ENCODE measurements at places on chromosomes 3 and 15.

GRCh38 chr3:111636366-111636885 lies 41.3 kb upstream of the ZBED2 start:
- DNase-seq: no peak

GRCh38 chr3:58079773-58080172 lies 71.6 kb downstream of the FLNB start:
- DNase-seq: no peak

- no peak for DNase-seq
Measured at GRCh38 chr15:101184830-101185229, 67.0 kb downstream of the CHSY1 start.

- no peak for DNase-seq
Measured at GRCh38 chr3:154015307-154015706, 105.9 kb upstream of the ARHGEF26 start.

GRCh38 chr15:42203891-42204290 lies 4.2 kb downstream of the VPS39 start:
- no peak for DNase-seq

DNA sequence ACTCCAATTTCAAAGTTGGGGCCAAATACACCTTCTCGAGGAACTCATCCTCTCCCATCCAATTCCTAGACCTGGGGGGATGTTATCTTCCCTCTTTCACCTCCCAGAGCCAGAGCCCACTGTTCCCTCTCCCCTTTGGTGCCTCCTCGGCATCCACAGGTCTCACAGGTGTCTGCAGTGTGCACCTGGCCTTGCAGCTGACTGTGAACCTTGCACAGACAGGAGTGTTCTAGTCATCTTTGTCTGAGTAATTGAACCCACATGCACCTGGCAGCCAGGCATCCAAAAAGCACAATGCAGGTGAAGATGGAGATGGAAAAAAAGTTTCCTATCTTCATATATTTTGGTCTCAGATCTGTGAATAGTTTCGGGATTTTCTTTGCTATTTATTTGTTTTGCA lies 30.8 kb downstream of the PCOLCE2 start:
- no peak for DNase-seq

GRCh38 chr15:73035221-73035620 lies 17.0 kb upstream of the NEO1 start:
- DNase-seq: no peak

- no peak for DNase-seq
Measured at GRCh38 chr15:65211482-65211982, 259 bp upstream of the CILP start.

GRCh38 chr3:122697952-122698620 lies 17.4 kb downstream of the PARP14 start:
- DNase-seq: no peak

DNA sequence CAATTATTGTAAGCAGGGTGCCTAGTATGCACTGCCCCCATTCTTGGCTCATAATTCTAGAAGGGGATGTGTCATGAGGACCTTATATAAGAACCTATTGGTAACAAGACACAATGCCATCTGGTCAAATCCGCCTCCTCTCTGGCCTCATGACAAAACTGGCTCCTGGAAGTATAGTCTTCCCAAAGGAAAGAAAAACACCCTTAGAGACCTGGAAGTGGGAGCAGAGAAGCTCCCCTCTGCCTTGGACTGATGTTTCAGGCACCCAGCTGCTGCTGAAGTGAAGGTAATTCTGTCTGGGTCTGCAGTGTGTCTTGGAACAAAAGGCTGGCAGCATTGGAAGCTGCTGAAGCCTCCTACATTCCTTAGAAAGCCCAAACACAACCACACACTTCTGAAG lies 107.2 kb upstream of the CLSTN2 start:
- no peak for DNase-seq

GRCh38 chr3:30007668-30008067 lies 598.7 kb upstream of the TGFBR2 start:
- DNase-seq: no peak

GRCh38 chr3:128855569-128855968 lies 23.9 kb upstream of the ACAD9 start:
- no peak for DNase-seq

GRCh38 chr3:187025656-187026316 lies 95.5 kb downstream of the ST6GAL1 start:
- DNase-seq: peak; percentile 32

DNA sequence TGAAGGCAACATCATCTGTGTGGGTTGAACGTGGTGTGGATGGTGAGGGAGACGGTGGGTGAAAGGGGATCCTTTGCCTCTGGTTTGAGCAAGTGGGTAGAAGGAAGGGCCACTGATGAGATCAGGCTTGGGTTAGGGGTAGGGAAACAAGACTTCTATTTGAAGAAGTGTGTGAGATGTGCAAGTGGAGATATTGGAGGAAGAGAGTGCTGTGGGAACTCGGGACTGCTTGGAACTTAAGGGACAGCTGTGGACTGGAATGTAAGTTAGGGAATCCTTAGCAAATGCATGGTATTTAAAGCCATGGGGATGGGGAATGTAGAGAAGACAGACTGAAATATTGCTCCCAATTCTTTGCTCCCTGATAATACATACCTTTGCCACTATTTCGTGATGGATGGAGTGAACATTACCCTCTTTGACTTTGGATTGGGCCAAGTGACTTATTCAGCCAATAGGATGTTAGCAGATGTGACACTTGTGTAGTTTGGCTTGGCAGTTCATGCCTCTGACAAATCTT lies 30.2 kb upstream of the AMOTL2 start:
- no peak for DNase-seq

DNA sequence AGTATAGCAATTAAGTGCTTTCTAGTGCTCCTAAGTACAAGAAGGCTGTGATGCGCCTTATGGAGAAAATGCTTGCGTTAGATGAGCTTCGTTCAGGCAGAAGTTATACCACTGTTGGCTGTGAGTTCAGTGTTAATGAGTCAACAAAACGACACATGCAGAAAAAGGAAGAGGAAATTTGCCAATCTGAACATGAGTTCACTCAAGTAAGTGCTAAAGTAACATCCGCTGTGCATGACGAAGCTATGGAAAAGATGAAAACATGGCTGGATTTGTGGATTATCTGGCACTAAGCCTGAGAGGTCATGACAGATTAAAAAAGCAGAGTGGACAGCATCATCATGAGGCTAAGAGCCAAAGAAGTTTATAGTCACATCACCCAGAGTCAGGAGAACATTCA lies 36.9 kb downstream of the SH3BP5 start:
- DNase-seq: no peak

GRCh38 chr3:42019144-42019952 lies 57.4 kb upstream of the ULK4 start:
- no peak for DNase-seq

DNA sequence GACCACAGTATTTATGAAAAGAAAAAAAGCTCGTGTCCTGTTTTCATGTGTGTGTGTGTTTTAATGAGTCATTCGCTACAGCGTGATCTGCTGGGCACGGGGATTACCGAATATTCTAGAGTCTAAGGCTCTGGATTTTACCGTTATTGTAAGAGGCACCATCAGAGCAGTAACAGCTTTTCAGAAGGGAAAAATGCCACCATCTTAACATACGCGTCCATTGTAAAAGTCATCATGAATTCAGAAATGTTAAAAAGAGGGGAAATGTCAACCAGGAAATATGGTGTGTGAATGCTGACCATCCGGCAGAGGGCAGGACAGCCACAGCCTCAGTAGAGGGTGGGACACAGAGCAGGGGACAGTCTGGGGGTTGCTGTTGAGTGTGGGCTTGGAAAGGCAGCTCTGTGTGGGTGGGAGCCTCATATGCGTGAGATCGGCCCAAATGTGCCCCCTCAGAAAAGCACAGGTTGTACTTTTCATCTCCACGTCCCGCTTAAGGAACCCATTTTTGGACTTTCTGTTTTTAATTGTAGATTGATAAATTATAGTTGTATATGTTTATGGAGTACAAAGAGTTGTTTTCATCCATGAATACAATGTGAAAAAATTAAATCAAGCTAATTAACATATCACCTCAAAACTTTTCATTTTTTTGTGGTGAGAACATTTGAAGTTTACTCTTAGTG lies 69.6 kb downstream of the ASB7 start:
- no peak for DNase-seq

GRCh38 chr3:107989661-107990060 lies 101.2 kb downstream of the CD47 start:
- no peak for DNase-seq

- DNase-seq: no peak
Measured at GRCh38 chr3:158333736-158334135, 223.8 kb downstream of the RSRC1 start.

GRCh38 chr3:187750006-187750512 lies 4.8 kb upstream of the BCL6 start:
- no peak for DNase-seq

GRCh38 chr3:121834157-121834670 lies 646 bp downstream of the IQCB1 start:
- DNase-seq: no peak

- no peak for DNase-seq
Measured at GRCh38 chr15:25742776-25743547, 120.2 kb downstream of the ATP10A start.

DNA sequence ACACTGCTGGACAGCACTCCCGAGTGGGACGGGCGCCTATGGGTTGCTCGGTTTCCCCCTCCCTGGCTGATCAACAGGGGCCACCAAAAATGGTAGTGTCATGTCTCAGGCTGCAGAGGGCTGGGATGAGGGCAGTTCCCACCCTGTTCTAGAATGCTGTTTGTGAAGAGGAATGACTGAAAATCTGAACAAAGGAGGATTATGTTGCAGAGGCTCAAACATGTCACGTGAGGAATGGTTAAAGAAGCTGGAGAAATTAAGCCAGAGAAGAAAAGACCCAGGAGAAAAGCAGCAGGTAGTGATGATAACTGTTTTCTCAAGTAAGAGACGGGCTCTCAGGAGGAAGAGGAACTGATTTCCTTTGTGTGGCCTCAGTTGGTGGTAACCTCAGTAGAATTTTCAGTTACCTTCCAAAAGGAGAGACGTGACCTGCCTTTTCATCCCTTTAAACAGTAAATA lies 10.4 kb downstream of the SPG21 start:
- DNase-seq: no peak

GRCh38 chr3:4290272-4290893 lies 12.8 kb upstream of the SETMAR start:
- no peak for DNase-seq

GRCh38 chr3:101779822-101780381 lies 891 bp downstream of the NXPE3 start:
- DNase-seq: no peak

- DNase-seq: no peak
Measured at GRCh38 chr15:74821091-74821789, 5.2 kb upstream of the CPLX3 start.

DNA sequence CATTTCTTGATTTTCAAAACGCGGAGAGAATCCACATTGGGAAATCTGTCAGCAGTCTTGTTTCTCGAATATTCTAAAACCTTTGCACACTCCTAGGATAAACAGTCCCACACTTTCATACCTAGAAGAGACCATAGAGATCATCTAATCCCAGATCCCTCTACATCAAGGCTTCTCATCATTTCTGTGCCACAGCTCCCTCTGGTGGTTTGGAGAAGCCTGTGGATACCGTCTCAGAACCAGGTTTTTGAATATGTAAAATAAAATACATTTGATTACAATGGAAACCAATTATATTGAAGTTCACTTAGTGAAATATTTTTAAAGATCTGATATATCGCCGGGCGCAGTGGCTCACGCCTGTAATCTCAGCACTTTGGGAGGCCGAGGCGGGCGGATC lies 211.9 kb upstream of the GOLGA6L4 start:
- DNase-seq: no peak

- DNase-seq: no peak
Measured at GRCh38 chr15:66682865-66683264, 19.2 kb upstream of the SMAD6 start.

DNA sequence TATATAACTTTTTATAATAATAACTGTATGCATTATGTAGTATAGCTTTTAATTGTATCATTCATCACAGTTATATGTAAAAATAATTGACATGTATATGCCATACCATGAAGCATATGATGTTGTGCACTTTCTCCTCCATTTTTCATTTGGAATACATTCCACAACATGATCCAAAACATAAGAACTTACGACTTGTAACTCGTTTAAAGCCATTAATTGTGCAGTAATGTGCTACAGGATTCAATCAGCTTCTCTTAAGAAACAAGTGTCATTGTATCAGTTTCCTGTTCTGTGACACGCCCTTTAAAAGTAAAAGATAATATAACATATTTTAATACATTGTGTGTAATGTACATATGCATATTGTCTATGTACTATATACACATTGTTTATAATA lies 2.2 kb downstream of the C3orf80 start:
- DNase-seq: no peak

- DNase-seq: no peak
Measured at GRCh38 chr15:83652626-83653204, 1.2 kb upstream of the ADAMTSL3 start.

DNA sequence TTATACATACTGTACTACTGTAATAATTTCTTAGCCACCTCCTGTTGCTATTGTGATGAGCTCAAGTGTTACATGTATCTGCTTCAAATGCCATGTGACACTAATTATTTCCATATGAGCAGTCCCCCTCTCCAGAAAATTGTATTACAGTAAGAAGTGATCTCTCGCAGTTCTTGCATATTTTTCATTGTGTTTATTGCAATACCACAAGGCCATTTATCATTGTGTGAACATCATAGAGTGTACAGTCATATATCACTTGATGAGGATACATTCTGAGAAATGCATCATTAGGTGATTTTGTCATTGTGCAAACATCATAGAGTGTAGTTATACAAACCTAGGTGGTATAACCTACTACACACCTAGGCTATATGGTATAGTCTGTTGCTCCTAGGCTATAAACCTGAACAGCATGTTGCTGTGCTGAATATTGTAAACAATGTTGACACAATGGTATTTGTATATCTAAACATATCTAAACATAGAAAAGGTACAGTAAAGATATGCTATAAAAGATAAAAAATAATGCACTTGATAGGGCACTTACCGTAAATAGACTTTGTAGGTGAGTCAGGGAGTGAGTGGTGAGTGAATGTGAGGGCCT lies 189.6 kb upstream of the MLF1 start:
- no peak for DNase-seq

GRCh38 chr3:40847551-40847992 lies 322.8 kb downstream of the ZNF621 start:
- DNase-seq: no peak

DNA sequence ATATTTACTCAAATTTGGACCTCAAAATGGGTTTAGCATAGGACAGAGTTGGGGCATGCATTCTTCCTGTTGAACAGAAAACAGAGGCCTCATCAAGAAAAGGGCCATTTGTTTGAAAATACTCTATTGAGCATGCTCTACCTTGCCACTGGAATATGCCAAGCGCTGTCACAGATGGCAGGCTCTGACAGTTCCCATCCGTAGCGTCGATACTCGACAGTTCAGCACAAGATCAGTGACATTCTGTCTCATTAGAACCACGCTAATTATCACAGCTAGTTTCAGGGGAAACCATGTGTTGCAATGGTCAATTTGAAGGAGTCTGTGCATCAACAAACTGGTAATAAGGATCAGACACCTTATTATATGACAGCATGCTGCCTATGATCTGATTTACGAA lies 54.5 kb downstream of the SATB1 start:
- DNase-seq: no peak

GRCh38 chr3:111963424-111963823 lies 15.4 kb upstream of the ABHD10 start:
- no peak for DNase-seq

Data from stimulated activated CD4-positive, alpha-beta T cell treated with anti-CD3 and anti-CD28 coated beads, Interleukin-12 subunit alpha, Interleukin-12 subunit beta, amount 100 ng/mL, for 4 hours (primary cell).